ENCODE measurements at places on chromosomes 12 and 14. TPM values are rescaled to one million over a fixed set of nuclear protein-coding genes. Genes with fewer than 3 reads are reported as not detected.

- no peak for DNase-seq
Observed at GRCh38 chr14:53934778-53935414, 21.7 kb downstream of the BMP4 start.

DNA sequence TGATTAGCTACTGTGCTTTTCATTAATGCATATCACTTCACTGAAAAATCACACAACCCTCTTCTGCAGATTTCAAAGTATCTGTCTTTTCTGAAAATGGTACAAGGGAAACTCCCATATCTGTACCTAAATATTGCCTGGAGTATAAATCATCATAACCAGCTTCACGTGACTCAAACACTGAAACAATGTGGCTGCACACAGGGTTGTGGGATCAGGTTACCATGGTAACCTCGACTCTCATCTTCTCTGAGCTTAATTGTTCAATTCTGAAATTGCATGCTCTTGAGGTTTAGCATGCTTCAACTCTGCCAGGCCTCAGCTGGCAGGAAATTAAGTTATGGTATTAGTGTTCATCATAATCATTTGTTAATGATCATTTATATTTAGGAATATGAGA is 77.5 kb upstream of the CPSF6 start:
- no peak for DNase-seq

- no peak for DNase-seq
Observed at GRCh38 chr12:86226481-86226880, 29.7 kb downstream of the MGAT4C start.

DNA sequence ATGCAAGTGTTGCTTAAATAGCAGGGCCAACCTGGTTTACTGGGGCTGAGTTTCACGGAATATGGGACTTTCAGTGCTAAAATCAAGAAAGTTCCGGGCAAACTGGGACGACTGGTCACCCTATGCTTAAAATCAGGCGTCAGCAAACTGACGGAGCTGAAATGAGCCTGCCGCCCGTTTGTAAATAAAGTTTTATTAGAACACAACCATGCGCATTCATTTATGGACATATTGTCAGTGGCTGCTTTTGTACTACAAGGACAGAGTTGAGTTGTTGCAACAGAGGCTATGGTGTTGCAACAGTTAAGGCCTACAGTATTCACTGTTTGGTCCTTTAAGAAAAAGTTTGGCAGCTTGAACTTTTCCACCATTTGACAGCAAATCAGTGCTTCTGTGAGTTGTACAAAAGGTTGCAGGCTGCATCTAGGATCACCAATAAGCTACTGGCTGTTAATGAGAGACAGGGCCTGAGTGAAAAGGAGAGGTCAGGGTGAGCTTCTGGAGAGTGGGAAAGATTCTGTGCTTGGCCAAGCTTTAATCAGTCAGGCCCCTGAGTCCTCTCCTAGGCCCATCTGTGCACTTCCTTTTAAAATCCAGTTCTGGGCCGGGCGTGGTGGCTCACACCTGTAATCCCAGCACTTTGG is 13.3 kb downstream of the SELPLG start:
- no peak for DNase-seq

DNA sequence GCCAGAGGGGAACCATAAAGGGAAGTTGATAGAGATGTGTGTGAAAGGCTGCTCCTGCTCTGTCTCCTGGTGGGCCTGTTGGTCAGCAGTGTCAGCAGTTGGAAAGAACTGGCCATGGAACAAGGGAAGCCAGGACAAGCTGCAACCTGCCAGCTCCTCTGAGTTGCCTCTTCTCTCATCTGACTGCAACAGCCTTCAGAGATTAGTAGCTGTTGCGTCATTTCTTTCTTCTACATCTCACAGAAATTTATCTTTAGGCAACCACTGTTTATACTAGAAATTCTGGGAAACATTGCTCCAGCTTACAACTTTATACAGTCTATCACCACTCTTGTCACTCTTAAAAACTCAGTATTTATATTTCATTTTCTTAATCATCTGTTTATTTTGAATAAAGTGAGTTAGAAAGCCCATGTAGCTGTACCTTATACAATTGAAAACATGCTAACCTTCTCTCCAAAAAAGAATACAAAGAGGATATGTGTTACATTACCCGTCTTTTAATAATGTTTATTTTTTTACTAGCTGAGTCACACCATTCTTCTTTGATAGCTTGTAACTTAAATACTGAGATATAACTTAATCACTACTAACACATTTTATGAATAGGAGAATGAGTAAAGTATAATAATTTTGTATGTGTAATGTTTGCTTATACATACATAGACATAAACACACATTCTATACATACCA is 224.2 kb downstream of the LRFN5 start:
- DNase-seq = no peak

GRCh38 chr14:69572841-69573135 is 1.9 kb downstream of the CCDC177 start:
- no peak for DNase-seq

DNA sequence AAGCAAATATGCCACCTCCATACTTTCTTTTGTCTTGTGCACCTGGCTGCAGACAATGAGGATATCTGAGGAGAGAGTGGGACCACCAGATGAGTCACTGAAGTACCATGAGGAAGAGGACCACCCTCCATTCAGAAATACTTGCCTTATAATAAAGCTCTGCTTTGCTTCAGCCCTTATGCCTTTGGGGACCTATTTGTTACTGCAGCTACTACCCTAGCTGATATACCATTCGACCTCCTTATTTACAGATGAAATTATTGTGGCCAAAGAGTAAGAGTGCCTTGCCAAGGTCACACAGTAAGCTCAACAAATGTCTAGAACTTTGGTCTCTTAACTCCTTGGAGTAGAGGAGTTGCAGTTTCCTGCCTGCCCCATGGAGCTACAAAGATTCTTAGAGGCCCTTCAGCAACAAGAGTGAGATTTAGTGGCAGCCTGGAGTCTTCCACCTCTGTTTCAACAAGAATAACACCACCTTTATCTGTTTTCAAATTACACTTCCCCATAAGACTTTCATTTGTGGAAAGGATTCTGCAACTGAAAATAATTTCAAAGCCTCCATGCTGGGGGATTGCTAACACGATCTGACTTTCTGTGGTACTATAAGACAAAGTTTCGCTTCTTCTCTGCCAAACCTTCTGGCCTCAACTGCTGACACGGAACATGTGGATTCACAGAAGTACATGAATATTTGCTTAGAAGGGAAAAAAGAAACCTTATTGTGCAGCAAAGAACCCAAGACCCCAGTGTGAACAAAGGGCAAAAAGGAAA is 3.6 kb downstream of the CMKLR1 start:
- DNase-seq = no peak

- DNase-seq = no peak
Observed at GRCh38 chr14:78491048-78491447, 320.9 kb downstream of the NRXN3 start.

- peak; percentile 1 for DNase-seq
Observed at GRCh38 chr12:76586764-76587395, 27.3 kb upstream of the OSBPL8 start.

DNA sequence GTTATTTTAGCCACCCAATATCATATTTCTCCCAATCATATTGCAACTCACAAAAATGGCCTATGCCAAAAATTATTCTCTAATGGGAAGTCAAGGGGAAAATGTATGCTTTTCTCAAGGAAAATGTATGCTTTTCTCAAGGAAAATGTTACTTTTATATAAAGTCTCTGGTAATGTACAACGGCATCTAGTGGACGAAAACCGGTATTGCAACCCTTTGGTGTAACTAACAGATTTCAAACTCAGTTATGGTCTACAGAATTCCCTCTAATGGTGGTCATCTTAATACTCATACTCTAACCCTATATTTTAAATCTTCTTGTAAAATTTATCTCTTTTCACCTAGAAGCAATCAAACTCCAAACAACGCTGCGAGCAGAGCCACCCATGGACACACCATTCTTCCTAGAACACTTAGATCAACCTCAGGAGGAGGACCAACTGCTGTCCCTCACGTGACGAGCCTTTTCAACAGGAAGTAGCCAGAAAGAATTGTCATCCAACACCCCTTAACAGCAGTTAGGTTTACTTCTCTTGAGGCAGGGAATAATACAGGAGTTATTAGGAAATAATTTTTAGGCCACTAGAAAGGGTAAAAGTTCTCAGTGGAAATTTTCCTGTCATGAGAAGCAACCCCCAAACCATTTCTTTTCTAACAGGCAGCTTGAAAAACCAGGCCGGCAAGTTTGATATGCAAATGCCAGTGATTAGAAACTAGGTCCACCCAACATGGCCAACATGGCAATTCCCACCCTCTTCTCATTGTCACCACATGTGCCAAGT is 20.1 kb downstream of the APOBEC1 start:
- DNase-seq = no peak

GRCh38 chr12:88058719-88059077 is 29.5 kb upstream of the C12orf50 start:
- DNase-seq = no peak

- no peak for DNase-seq
Observed at GRCh38 chr12:71063087-71063486, 94.7 kb downstream of the TSPAN8 start.

- DNase-seq = peak; percentile 42
Observed at GRCh38 chr14:96502621-96503305, 581 bp downstream of the PAPOLA start.

- DNase-seq = no peak
Observed at GRCh38 chr12:118357257-118358007, 15.3 kb downstream of the TAOK3 start.

Gene LRP1-AS
- polyA plus RNA-seq = not detected

Gene C14orf180
- not detected for polyA plus RNA-seq

Gene LBHD2
- polyA plus RNA-seq = not detected
